NCI-H2171 treated with DMSO at 0.1 percent for 48 hours (cell line): ENCODE measurements at places on chromosomes 16 and 17.

DNA sequence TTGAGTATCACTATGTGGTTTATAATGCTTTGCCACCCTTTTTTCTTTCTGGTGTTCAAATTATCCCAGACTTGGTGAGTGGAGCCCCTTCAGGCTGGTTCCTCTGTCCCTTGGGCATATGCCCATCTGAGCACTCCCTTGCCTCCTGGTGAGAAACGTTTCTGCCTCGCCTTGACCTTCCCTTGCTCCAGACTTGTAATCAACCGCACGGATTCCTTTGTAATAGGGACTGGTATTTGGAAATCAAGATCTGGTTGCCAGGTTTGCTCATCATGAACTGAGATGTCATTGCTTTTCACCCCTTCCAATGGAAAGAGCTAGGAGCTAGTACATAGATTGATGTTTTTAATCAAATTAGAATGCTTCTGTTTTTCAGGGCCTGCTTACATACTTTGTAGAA, 43.7 kb downstream of the SEC14L1 start:
- DNase-seq: no peak

GRCh38 chr17:57597531-57598453, 147.3 kb downstream of the CCDC182 start:
- peak; percentile 82 for DNase-seq

DNA sequence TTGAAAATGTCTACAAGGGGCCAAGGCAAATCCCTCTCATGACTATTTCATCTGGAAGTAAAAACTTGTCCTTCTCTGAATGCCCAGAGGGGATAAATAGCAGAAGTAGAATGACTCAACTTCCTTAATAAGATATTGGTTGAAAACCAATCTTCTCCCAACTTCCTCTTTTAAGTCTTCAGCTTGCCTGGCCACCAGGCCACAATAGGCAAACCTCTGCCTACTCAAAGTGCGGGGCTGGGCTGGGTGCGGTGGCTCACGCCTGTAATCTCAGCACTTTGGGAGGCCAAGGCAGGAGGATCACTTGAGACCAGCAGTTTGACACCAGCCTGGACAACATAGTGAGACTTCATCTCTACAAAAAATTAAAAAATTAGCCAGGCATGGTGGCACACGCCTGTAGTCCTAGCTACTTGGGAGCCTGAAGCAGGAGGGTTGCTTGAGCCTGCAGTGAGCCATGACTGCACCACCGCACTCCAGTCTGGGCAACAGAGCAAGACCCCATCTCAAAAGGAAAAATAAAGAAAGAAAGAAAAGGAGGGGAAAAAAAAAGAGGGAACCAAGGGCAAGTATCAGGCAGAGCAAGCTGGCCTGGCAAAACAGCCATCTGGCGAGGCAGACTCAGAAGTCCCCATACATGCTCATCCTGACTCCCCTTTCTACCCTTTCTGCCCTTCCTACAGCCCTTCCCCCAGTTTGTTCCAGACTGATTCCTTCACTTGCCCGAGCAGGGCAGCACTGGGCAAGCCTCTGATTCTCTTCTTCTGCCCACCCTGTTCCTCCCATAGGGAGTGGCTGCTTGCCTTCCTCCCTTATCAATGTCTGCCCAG, 20.6 kb downstream of the MAP3K14 start:
- no peak for DNase-seq

DNA sequence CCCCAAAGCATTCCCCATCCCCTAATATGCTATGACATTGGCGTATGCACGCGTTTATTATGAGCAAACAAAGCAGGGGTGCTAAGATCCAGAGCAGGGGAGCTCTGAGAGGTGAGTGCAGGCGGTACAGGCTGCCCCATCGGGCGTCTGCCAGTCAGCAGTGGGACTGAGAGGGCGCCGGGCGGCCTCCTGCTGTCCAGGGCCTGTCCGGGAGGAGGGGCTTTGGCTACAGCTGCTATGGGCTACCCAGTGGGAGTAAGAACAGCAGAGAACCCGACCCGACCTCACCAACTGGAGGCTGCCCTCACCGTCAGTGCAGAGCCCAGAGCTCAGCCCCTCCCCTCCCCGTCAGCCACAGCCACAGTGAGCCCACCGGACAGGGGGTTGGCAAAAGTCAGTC, 18.5 kb upstream of the AATK start:
- DNase-seq: no peak

DNA sequence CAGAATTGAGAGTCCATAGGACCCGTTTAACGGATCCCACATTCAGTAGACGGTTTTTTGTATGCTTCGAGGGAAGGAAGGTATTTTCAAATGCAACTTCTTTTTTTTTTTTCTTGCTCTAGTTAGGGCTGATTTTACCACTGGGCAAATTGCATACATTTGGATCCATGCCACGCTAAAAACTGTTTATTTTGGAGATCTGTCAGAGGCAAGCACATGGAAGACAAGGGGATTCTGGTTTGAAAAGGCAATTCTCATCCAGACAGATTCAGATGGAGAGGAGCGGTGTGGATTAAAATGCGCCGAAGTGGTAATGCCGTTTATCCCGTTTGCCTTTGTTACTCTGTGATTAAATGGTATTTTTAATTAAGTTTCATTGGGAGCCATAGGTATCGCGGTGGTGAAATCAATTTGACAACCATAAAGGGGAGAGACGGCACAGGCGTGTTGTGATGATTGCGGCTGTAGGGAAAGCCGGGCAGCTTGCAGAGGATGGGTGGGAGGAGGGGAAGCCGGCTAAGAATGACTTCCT, 170.4 kb downstream of the IRX3 start:
- DNase-seq: no peak

GRCh38 chr16:79954921-79955705, 354.6 kb upstream of the MAF start:
- no peak for DNase-seq

GRCh38 chr16:16096121-16096857, 127.0 kb downstream of the ABCC6 start:
- peak; percentile 15 for DNase-seq

DNA sequence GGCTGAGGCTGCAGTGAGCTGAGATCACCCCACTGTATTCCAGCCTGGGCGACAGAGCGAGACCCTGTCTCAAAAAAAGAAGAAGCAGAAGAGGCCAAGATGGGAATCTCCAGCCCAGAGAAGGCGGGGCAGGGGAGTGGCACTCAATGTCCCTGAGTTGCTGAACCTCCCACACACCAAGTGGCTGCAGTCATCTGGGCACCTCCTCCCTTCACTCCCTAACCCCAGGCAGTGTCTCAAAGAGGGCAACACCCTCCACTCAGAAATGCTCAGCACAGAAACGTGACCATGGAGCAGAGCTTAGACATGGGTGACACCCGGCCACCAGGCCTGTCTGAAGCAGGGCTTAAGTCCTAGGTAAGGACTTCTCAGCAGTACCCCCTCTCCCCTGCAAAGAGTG, 36.3 kb upstream of the BCAR1 start:
- DNase-seq: no peak

GRCh38 chr16:24309258-24310142, 53.4 kb downstream of the CACNG3 start:
- no peak for DNase-seq

- no peak for DNase-seq
Measured at GRCh38 chr17:68714676-68715075, 113.5 kb upstream of the FAM20A start.

DNA sequence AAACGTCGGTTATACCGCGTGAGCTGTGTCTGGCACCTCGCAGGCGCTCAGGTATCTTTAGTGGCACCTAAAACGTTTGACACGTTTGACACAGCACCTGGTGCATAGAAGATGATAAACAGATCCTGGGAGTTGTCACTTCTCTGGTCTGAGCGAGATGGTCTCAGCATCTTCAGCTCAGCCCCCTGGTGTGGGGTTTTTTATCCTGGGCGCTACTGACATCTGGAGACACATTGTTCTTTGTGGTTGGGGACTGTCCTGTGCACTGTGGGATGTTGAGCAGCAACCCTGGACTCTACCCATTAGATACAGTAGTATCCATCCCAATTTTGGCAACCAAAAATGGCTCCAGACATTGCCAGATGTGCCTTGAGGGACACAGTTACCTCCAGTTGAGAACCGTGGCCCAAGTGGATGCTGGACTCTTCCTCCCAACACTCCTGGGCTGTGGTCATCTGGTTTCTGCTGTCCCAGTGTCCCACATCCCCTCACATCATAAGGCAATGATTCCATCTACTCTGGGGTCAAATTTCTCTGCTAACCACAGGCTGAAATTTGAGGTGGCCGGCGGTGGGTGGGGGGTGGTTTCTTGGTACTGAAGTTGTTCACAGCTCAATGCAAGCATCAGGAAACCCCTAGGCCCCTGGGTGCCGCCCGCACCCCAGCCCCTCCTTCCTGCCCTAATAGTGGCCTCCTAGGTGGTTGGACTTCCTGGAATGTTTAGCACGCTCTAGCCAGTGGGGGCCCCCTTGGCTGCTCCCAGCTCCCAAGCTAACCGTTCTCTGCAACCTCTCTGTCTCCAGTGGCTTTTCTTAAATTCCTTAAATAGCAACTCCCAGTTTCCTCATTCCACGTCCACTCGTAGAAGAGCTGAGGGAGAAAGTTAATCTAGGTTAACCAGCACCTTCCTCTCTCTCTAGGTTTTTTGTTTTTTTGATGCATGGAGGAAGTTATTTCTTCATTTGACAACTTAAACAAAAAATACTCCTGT, 124.8 kb downstream of the ABCC1 start:
- no peak for DNase-seq

DNA sequence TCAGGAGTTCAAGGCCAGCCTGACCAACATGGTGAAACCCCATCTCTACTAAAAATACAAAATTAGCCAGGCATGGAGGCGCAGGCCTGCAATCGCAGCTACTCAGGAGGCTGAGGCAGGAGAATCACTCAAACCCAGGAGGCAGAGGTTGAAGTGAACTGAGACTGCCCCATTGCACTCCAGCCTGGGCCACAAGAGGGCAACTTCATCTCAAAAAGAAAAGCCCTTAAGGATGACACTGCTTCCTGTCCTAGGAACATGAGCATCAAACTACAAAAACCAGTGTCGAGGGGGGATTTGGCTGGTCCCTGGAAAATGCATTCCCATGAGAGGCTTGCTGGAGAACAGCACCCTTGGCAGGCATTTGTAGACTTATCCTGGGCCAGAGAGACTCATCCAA, 449.5 kb upstream of the PSMD7 start:
- no peak for DNase-seq

DNA sequence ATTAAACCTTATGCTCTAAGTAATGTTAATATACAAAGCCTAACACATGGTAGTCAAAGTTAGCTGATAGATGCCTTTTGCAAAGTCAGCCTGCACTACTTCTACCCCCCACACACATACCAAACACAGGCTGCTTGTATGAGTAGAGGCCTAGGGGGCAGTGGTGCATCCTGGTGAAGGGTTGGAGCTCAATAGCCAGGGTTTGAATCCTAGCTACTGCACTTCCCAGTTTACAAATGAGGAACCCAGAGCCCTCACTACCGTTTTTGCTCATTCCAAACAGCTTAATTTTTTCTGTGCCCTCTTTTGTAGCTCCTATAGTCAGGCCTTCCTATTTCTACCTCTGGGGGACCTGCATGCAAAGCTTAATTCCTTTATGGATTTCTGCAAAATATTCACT, 18.9 kb upstream of the HYDIN start:
- no peak for DNase-seq

DNA sequence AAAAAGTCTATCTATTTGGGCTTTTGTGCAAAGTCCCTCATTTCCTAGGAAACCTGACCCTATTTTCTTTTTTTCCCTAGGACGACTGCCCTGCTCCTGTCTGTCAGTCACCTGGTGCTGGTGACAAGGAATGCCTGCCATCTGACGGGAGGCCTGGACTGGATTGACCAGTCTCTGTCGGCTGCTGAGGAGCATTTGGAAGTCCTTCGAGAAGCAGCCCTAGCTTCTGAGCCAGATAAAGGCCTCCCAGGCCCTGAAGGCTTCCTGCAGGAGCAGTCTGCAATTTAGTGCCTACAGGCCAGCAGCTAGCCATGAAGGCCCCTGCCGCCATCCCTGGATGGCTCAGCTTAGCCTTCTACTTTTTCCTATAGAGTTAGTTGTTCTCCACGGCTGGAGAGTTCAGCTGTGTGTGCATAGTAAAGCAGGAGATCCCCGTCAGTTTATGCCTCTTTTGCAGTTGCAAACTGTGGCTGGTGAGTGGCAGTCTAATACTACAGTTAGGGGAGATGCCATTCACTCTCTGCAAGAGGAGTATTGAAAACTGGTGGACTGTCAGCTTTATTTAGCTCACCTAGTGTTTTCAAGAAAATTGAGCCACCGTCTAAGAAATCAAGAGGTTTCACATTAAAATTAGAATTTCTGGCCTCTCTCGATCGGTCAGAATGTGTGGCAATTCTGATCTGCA, 12.9 kb downstream of the TMEM98 start:
- DNase-seq: no peak

DNA sequence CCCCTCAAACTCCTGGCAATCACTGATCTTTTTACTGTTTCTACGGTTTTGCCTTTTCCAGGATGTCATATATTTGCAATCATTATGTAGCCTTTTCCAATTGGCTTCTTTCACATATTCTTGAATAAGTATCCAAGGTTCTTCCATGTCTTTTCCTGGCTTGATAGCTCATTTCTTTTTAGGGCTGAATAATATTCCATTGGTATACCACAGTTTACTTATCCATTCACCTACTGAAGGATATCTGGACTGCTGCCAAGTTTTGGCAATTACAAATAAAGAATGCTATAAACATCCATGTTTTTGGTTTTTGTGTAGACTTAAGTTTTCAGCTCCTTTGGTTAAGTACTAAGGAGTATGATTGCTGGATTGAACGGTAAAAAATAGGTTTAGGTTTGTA, 16.0 kb downstream of the GPATCH8 start:
- no peak for DNase-seq
